ENCODE measurements at places on chromosomes 7 and 10.

DNA sequence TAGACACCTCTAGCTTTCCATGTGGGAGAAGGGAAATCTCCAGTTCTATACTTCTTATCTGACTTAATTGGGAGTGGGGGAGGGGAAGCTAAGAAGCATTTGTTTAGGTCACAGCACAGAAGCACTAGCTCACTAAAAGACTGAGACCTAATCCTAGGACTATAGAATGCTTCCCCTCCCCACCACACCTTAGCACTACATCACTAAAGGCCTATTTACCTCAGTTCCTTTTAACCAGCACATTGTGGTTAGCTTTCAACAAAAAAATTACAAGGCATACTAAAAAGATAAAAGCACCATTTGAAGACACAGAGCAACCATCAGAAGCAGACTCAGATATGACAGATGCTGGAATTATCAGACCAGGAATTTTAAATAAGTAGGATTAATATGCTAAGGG, 53.8 kb upstream of the ADRA2A start:
- H3K27ac ChIP-seq, result no peak overlapping the region
- DNase-seq, result no peak
- peaks cover 59% of the 10 kb centered on the region for H3K36me3 ChIP-seq
- no peak overlapping the region for H3K4me3 ChIP-seq

- no peak for DNase-seq
- H3K27ac ChIP-seq, result peak overlapping the region; percentile 94
- peak overlapping the region; percentile 85 for H3K4me3 ChIP-seq
- H3K27me3 ChIP-seq, result no peaks in the 10 kb centered on the region
Measured at GRCh38 chr7:99326408-99326782, 697 bp downstream of the ARPC1A start.

DNA sequence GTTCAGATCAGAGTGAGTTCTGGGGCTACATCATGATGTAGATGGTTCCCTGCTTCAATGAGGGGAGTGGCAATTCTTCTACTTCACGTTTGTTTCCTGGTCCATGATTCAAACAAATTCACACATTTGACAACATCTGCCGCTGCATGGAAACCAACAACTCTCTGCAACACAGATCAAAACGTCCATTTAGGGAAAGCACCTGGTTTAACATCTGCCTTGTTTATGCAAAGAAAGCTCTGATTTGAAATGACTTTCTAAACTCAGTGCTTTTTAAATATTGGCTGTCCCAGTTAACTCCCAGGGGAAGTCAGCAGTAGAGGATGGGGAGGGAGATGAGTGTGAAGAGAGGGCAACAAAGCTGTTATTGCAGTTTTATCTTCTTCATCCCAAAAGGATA, 93.8 kb downstream of the GAD2 start:
- no peaks in the 10 kb centered on the region for H3K36me3 ChIP-seq
- H3K4me3 ChIP-seq, result no peak overlapping the region
- DNase-seq, result no peak

GRCh38 chr10:73772281-73773151, 9.3 kb upstream of the CHCHD1 start:
- H3K27me3 ChIP-seq, result no peaks in the 10 kb centered on the region
- peak overlapping the region; percentile 97 for H3K27ac ChIP-seq
- peaks cover 56% of the 10 kb centered on the region for H3K4me1 ChIP-seq
- H3K36me3 ChIP-seq, result peaks cover 92% of the 10 kb centered on the region
- DNase-seq, result peak; percentile 86
- H3K4me3 ChIP-seq, result peak overlapping the region; percentile 96

- H3K36me3 ChIP-seq, result no peaks in the 10 kb centered on the region
- DNase-seq, result no peak
- H3K4me3 ChIP-seq, result no peak overlapping the region
- H3K4me1 ChIP-seq, result no peaks in the 10 kb centered on the region
- H3K27ac ChIP-seq, result no peak overlapping the region
Measured at GRCh38 chr10:75754096-75754831, 322.8 kb downstream of the LRMDA start.

- no peaks in the 10 kb centered on the region for H3K27me3 ChIP-seq
- H3K4me3 ChIP-seq, result no peak overlapping the region
- DNase-seq, result no peak
- H3K4me1 ChIP-seq, result peaks cover 3% of the 10 kb centered on the region
- H3K36me3 ChIP-seq, result no peaks in the 10 kb centered on the region
- H3K27ac ChIP-seq, result no peak overlapping the region
Measured at GRCh38 chr10:123249894-123250293, 95.7 kb downstream of the BUB3 start.

GRCh38 chr7:14698239-14698638, 204.3 kb downstream of the DGKB start:
- no peaks in the 10 kb centered on the region for H3K27me3 ChIP-seq
- no peaks in the 10 kb centered on the region for H3K4me1 ChIP-seq
- no peak for DNase-seq
- no peak overlapping the region for H3K27ac ChIP-seq
- no peaks in the 10 kb centered on the region for H3K36me3 ChIP-seq

- H3K4me3 ChIP-seq, result peak overlapping the region; percentile 50
- no peak for DNase-seq
- H3K4me1 ChIP-seq, result peaks cover 89% of the 10 kb centered on the region
Measured at GRCh38 chr7:50397320-50397970, 52.7 kb downstream of the FIGNL1 start.
